Activated CD8-positive, alpha-beta memory T cell treated with anti-CD3 and anti-CD28 coated beads, Interleukin-2, amount 50 U/mL, for 48 hours (primary cell): ENCODE measurements at places on chromosomes 6 and 20.

- no peak for DNase-seq
Measured at GRCh38 chr6:52061481-52061880, 25.9 kb downstream of the PKHD1 start.

GRCh38 chr6:111530667-111531066 is 47.6 kb upstream of the REV3L start:
- no peak for DNase-seq

DNA sequence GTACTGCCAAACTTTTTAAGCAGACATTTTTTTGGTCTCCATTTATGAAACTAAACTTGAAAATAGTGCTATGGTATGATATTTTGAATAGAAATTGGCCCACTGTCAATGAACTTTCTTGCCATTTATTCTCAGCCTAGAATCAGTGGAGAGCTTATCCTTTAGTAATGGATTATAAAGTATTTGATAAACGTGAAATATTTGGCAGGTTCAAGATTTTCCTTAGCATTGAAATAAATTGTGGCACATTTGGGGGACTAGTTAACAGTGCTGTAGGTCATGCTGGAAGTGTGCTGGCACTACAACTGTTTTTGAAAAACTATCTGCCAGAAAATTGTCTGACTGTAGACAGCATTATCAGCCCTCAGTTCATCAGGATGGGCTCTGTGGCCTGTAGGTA is 2.1 kb downstream of the PRSS35 start:
- no peak for DNase-seq

DNA sequence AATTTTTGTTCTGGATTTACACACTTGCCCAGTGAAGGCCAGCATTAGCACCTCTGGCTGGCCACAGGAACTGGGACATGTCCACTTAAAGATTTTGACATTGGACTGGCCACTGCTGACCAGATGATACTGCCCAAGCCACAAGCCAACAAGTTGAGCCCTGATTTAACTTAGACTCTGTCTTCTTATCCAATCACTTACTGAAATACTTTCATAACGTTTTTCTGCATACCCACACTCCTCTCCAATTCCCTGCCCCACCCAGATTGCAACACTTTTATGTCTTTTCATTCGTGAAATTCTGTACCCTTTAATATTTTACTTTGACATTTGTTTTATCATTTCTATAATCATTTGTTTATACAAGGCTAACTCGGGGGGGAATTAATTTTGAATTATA is 170.3 kb upstream of the TAB2 start:
- DNase-seq = no peak

- DNase-seq = no peak
Measured at GRCh38 chr6:162184465-162184864, 543.1 kb downstream of the PRKN start.

GRCh38 chr6:11975353-11975977 is 36.6 kb upstream of the HIVEP1 start:
- peak; percentile 61 for DNase-seq

DNA sequence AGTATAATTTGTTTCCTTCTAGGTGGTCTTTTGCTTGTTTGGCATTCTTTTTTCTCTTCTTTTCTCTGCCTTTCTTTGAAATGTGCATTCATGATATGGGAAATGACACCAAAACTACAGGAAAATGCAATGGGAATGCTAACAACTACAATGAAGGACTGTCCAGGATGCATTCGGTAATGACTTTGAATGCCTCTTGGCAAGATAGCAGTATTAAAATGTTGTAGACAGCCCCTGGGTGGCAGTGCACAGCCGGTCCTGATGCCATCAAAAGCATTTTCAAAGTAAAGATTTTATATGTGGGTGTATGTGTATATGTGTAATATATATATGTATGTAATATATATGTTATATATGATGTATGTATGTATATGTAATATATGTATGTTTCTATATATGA is 218.8 kb upstream of the MMS22L start:
- DNase-seq = no peak

GRCh38 chr6:23534351-23534750 is 591.7 kb upstream of the NRSN1 start:
- DNase-seq = no peak

DNA sequence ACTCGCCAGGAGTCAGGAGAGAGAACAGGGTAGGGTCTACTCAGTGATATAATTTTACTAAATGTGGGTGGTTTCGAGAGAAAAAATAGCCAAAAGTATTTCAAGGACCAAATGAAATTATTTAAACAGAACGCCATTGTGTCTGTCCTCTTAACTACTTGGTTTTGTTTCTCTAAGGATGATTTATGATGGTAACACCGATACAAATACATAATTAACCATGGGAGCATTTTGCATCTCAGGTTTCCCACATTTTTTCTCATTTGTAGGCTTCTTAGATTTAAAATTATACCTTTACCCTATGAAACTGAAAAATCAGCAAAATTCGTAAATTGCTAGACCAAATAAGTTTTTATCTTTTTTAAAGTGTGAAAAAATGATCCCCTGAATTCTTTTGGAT is 188.2 kb downstream of the ZFP64 start:
- DNase-seq = no peak

GRCh38 chr20:40431611-40432010 is 257.4 kb downstream of the MAFB start:
- DNase-seq = no peak

- no peak for DNase-seq
Measured at GRCh38 chr6:18654821-18655220, 267.7 kb downstream of the RNF144B start.

GRCh38 chr20:63661108-63661507 is 3.0 kb downstream of the RTEL1 start:
- DNase-seq = no peak

DNA sequence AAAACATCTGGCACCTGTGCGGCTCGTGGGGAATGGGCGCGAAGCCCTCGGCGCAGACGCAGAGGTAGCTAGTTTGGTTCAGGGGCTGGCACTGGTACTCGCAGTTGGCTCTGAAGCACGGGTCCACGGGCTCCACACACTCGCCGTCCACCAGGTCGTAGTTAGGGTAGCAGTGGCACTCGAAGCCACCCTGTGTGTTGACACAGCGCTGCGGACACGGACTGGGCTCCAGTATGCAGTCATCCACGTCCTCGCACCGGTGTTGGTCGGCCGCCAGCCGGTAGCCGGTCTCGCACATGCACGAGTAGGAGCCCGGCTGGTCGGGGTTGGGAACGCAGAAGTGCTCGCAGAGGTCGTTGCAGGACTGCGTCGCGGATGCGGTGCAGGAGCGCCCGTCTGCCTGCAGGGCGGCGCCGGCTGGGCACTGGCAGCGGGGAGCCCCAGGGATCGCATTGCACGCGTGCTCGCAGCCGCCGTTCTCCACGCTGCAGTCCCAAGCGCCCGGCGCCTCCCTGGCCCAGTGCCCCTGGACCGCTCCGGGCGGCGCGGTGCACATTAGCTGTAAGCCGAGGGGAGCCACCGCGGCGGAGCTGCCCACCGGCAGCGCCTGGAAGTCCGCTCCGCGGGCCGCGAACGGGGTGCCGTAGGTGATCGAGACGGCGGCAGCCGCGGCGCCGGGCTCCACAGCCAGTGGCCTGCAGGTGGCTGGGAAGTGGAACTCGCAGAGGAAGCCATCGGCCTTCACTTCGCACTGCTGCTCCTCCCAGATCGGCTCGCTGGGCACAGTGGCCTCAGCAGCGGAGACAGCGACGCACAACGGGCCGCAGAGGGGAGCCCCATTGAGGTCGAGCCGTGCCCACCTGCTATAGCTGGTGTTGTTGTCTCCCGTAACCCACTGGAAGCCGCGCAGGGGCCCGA is 930 bp downstream of the THBD start:
- DNase-seq = peak; percentile 67

- no peak for DNase-seq
Measured at GRCh38 chr20:50029697-50030461, 47.1 kb downstream of the SNAI1 start.

DNA sequence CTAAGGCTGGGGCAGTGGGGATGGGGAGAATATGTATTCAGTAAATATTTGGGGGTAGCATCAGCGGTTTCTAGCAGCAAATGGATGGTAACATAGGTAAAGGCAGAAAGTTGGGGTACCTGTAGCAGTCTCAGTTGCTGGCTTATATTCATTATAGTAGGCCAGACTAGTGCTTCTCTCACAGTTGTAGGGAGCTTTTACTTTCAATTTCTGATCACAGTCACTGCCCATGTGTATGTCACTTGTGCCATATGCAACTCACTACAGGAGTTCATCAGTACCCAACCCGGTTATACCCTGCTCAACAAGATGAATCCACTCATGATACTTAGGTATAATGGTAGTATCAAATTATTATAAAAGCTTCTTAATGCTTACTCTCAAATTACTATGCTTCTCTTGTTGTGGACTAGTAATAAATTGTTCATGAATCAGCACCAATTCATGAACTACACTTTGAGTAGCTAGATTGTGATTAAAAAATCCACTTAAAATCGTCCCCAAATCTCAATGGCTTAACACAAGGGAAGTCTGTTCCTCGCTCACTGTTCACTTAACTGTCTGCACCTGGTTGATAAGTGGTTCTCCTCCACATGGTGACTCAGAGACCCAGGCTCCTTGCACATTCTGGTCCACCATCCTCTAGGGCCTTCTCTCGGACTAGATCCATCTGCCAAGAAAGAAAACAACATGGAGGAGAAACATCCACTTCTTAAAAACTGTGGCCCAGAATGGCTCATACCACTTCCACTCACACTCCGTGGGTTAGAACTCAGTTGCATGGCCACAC is 31.3 kb upstream of the MYLIP start:
- DNase-seq = no peak

DNA sequence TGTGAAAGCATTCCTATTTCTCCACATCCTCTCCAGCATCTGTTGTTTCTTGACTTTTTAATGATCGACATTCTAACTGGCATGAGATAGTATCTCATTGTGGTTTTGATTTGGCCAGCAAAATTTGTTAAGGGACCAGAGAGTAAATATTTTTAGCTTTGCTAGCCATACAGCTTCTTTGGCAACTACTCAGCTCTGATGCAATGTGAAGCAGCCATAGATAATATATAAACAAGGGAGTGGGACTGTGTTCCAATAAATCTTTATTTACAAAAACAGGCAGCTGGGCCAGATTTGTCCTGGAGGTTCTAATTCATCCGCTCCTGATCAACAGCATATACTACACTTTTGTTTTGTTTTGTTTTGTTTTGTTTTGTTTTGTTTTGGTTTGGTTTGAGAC is 202.9 kb downstream of the ZNF217 start:
- DNase-seq = no peak

DNA sequence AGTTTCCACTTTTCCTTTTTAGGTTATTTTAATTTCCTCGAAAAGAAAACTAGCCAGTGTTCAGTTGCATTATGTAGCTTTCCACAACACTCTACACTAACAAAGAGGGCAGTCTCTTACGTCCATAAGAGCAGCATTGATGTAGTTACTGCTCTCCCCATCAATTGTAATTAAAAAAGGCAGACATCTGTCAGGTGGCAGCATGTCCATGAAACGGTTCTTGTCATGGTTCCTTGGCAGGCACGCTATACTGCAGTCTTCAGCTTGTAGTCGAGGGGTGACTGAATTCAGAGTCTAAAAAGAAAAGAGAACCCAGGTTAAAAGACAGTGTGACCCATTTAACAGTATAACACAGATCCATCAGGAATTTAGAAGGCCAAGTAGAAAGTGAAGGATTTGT is 80.1 kb upstream of the THEMIS start:
- DNase-seq = no peak

DNA sequence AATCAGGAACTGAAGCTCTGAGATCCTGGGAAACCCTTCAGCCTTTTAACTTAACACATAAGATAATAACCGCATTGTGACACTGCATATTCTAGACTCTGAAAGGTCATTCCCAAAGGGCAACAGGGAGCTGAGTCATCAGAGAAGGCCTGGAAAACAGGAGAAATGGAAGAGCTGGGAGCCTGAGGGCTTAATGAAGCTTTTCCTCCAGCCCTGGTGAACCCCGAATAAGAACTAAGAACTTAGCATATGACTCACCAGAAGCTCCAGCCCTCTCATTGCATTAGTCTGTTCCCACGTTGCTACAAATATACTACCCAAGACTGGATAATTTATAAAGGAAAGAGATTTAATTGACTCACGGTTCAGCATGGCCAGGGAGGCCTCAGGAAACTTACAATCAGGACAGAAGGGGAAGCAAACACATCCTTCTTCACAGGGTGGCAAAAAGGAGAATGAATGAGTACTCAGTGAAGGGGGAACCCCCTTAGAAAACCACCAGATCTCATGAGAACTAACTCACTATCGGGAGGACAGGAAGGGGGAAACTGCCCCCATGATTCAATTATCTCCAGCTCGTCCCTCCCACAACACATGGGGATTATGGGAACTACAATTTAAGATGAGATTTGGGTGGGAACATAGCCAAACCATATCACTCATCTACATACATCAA is 648.5 kb downstream of the TFAP2A start:
- DNase-seq = no peak

- no peak for DNase-seq
Measured at GRCh38 chr6:29567991-29568390, 8.5 kb upstream of the UBD start.

DNA sequence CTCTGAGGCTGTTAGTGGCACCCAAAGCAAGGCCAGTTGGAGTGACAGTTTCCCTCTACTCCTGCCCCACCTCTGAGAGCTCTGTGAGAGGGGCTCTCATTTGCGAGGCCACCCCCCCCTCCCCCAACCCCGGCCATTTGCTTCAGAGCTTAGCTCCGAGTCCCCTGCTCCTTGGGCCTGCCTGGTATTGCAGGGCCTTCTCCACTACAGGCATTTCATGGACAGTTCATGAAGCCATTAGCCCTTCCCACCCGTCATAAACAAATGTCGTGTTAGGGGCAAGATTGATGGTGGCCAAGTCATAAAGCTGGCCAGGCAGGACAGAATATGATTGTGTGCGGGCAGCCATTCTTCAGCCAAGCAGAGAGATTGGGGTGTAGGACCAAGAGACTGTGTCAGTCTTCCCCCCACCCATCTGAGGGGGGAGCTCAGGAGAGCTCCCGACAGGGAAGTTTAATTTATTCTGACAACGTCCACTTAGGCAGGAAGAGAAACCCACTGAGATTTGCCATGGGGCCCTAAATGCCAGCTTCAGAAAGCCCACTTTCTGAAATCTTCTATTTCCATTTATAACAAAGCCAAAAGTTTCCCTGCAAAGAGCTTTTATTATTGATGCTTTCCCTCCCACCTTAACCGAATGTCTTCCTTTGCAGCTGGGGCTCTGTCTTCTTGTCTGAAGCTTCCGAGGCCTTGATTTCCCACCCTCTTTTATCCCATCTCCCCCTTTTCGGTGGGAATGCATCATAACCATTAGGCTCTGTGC is 7.2 kb downstream of the FOXC1 start:
- DNase-seq = no peak

DNA sequence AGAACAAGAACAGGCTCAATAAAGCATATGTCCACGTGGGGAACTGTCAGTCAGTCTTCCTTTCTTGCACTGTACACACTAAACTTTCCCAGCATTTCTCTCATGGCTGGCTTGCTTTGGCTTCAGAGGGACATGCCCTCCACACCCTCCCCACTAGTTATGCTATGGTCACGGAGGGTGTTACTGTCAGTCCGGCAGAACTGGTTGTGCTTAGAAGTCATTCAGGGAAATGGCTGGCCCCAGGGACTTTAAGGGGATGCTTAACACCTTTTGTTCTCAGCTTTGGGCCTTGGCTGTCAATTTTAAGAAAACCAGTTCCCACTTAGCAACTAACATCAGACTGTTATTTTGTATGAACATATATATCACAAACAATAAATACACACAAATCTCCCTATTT is 55.1 kb downstream of the ELOVL5 start:
- DNase-seq = no peak

GRCh38 chr6:168345896-168346754 is 26.5 kb upstream of the DACT2 start:
- DNase-seq = no peak
